H1 (cell line): ENCODE measurements at places on chromosomes 1 and 21. TPM values are rescaled to one million over a fixed set of nuclear protein-coding genes. Genes with fewer than 3 reads are reported as not detected.

The TMEM240 gene
- 3.6 and 6.6 TPM in 2 replicates for total RNA-seq

GRCh38 chr1:43536196-43536863 lies 5.6 kb downstream of the PTPRF start:
- peaks cover 8% of the 10 kb centered on the region for H3K4me1 ChIP-seq
- peaks cover 7% of the 10 kb centered on the region for H3K36me3 ChIP-seq
- no peak overlapping the region for H3K4me3 ChIP-seq
- no peaks in the 10 kb centered on the region; the same call in 1 of the 2 replicates for H3K27me3 ChIP-seq

GRCh38 chr1:172818841-172819527 lies 160.1 kb downstream of the FASLG start:
- H3K36me3 ChIP-seq = 0 out of 2 replicates have a peak, but pooled peaks cover under 1% of the 10 kb centered on the region
- DNase-seq = no peak
- H3K27me3 ChIP-seq = no peaks in the 10 kb centered on the region
- no peak overlapping the region for H3K27ac ChIP-seq
- no peak overlapping the region for H3K4me3 ChIP-seq

GRCh38 chr1:164561007-164561406 lies 2.0 kb downstream of the PBX1 start:
- peaks cover 8% of the 10 kb centered on the region; the same call in 1 of the 2 replicates for H3K4me1 ChIP-seq
- H3K4me3 ChIP-seq = peak overlapping the region; percentile 95
- no peak for DNase-seq
- no peaks in the 10 kb centered on the region for H3K27me3 ChIP-seq

DNA sequence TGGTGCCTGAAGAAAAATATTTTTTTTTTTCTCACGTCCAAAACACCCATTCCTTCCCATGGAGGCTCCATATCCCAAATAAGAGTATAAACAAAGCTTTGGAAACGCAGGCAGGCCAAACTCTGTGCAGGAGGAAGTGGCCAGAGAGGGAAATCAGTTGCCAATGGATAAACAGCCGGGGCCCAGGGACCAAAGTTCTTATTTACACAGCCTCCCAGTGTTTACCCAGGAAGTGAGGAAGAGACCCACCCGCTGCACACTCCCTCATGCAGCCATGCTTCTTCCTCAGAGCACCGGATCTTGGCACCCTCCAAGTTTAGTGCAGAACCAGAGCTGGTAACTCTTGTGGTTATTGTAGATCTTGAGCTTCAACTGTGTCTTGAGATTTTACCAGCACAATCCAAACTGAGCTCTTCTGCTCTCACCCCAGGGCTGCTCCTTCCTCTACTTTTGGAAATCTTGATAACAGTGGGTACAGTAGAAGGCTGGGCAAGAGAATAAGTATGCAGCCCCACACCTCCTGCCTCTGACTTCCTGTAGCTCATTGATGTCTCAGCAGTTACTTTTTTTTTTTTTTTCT lies 14.2 kb downstream of the MARCKSL1 start:
- no peak for DNase-seq
- no peak overlapping the region for H3K4me3 ChIP-seq
- H3K36me3 ChIP-seq = peaks cover 33% of the 10 kb centered on the region
- H3K4me1 ChIP-seq = no peaks in the 10 kb centered on the region

DNA sequence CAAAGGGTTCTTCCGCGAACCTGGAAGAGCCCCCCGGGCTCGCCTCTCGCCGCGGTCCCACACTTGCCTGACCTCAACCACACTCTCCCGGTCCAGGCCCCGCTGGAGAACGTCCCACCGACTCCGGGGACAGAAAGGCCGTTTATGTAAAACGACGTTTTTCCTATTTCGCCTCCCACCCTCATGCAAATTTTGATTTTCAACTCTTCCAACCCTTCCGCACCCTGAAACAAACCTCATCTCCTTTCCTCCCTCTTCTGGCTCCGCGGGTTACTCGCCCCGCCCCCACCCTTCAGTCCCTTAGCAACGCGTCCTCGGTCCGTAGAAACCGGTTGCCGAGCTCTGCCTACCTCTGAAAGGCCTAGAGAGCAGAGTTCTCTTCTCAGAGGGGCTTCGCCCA lies at the start of gene C1orf141:
Gene C1orf141, minus strand, starts transcription at position 276 of the 400 bp plus-strand sequence. CDS start 7,730 bp downstream, outside the sequence.
- no peak within 1 kb of the TSS for H3K27ac ChIP-seq
- H3K27me3 ChIP-seq = 0 out of 2 replicates have a peak, but pooled peaks cover 2% of the 10 kb centered on the region
- peaks cover 2% of the 10 kb centered on the region; the same call in 1 of the 2 replicates for H3K4me1 ChIP-seq

The CALML6 gene
- 0.92 and 1.3 TPM in 2 replicates for total RNA-seq

GRCh38 chr1:151048645-151049032 lies 1.1 kb downstream of the C1orf56 start:
- peak overlapping the region; percentile 91 for H3K4me3 ChIP-seq
- H3K36me3 ChIP-seq = peaks cover 33% of the 10 kb centered on the region
- peaks cover 7% of the 10 kb centered on the region for H3K4me1 ChIP-seq
- H3K27ac ChIP-seq = no peak overlapping the region
- no peaks in the 10 kb centered on the region for H3K27me3 ChIP-seq

The GBP6 gene
- not detected in 2 replicates for total RNA-seq

The TSPAN2 gene
- 13.0 and 14.2 TPM in 2 replicates for total RNA-seq

DNA sequence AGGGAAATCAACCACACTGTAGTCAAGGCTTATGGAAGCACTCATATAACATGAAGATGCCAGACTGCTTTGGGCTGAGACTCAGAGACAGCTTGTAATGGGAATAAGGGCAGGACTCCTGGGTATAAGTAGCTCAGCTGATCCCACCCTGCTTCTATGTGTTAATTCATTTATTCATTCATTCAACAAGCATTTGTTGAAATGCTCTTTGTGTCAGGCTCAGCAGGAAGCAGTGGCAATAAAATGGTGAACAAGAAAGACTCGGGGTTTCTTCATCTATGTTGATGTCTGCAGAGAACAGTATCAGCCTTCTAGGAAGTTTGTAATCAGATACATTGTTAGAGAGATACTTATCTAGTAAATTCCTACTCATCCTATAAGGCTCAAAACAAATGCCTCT lies 145.5 kb upstream of the DMRTA2 start:
- H3K27me3 ChIP-seq = no peaks in the 10 kb centered on the region
- H3K4me3 ChIP-seq = no peak overlapping the region
- H3K36me3 ChIP-seq = no peaks in the 10 kb centered on the region
- H3K4me1 ChIP-seq = no peaks in the 10 kb centered on the region

The CHRM3 gene
- 2.9 and 5.0 TPM in 2 replicates for total RNA-seq

The CRNN gene
- not detected in 2 replicates for total RNA-seq

The SLFNL1 gene
- not detected in 2 replicates for total RNA-seq

- H3K4me3 ChIP-seq = no peak overlapping the region
- H3K36me3 ChIP-seq = no peaks in the 10 kb centered on the region
- no peaks in the 10 kb centered on the region for H3K27me3 ChIP-seq
- H3K27ac ChIP-seq = no peak overlapping the region
- DNase-seq = no peak
- no peaks in the 10 kb centered on the region for H3K4me1 ChIP-seq
These were observed 673.6 kb upstream of the USP24 start for GRCh38 chr1:55888685-55889317.

GRCh38 chr1:243550276-243550675 lies 294.4 kb downstream of the SDCCAG8 start:
- H3K4me3 ChIP-seq = no peak overlapping the region
- no peak overlapping the region for H3K27ac ChIP-seq
- H3K4me1 ChIP-seq = no peaks in the 10 kb centered on the region
- H3K27me3 ChIP-seq = no peaks in the 10 kb centered on the region
- DNase-seq = no peak
- no peaks in the 10 kb centered on the region for H3K36me3 ChIP-seq

DNA sequence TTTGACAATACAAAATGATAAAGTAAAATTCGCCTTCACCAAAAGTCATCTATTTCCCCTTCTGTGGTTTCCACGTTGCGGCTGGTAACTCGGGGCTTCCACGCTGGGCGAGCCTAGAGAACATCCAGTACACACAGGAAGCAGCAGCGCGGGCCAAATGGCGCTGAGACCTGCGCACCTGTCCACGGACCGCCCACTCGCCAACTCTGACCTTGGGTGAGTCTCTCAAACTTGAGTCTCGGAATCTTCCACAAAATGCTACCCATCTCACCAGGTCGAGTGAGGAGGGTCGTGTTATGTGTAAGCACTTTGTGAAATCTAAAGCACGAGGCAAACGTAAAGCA lies 820 bp upstream of the TTF2 start:
- H3K4me3 ChIP-seq = peak overlapping the region; percentile 89
- peaks cover 3% of the 10 kb centered on the region; the same call in 1 of the 2 replicates for H3K4me1 ChIP-seq
- no peaks in the 10 kb centered on the region for H3K27me3 ChIP-seq
- peak overlapping the region; percentile 92 for H3K27ac ChIP-seq
- no peak for DNase-seq

- H3K4me3 ChIP-seq = peak overlapping the region; percentile 85
- H3K4me1 ChIP-seq = no peaks in the 10 kb centered on the region
- H3K36me3 ChIP-seq = no peaks in the 10 kb centered on the region
These were observed 771 bp upstream of the NTNG1 start for GRCh38 chr1:107139833-107140702.

DNA sequence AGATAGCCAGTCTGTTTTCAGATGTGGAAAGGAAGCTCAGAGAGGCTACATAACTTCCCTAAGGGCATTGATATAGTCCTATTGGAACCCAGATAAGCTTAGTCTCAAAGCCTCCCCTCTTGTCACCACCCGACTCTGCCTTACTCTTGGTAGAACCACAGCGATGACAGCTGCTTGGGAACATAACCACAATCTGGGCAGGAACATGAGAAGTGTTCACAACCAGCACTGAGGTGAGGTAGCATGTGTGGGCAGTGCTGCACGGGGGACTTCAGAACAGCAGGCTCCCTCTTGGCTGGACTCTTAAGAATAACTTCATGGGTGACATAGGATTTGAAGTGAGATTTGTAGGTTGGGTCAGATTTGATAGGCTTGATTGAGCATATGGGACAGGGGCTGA lies 9.3 kb upstream of the S100A10 start:
- no peak overlapping the region for H3K27ac ChIP-seq
- no peak overlapping the region for H3K4me3 ChIP-seq
- no peaks in the 10 kb centered on the region for H3K4me1 ChIP-seq
- no peaks in the 10 kb centered on the region for H3K36me3 ChIP-seq
